ENCODE measurements at places on chromosomes 5 and 9.

DNA sequence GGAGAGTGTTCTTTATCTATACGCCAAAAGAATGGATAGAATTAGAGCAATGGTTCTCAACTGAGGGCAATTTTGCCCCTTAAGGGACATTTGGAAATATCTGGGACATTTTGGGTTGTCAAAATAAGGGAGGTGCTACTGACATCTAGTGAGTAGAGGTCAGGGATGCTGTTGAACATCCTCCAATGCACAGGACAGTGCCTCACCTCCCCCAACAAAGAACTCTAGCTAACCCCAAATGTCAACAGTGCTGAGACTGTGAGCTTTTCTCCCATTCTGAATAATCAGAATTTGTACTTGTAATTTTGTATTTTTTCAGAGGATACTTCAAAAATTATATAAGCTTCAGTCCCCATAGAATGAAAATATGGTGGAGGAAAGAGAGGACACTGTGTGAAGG, 8.6 kb upstream of the SMC5 start:
- no peak for DNase-seq

DNA sequence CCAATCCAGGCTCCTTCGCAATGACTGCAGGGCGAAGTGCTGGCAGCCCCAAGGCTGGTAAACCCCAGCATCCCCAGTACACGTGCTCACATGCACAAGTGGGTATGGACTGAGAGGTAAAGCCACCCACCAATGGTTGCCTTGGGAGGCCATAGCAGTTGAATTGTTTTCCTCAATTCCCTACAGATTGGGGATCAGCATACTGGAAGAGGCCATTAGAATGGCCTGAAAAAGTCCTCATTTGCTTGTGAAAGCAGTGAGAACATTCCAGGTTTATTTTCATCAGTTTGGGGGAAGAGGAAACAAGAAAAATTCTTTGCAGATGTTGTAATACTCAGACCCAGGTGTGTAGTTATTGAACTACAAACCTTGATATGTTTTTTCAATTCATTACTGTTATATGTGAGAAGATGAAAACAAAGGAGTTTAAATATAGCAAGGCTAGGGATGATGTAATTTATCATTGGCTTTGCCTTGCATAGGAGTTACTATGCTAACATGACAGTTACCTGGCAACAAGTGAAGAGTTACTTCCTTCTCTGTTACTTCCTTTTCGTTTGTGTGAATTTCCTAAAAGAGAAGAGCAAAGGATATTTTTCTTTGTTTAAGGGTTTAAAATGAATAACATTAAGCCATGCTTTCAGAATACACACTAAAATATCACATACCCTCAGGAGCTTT, 36.4 kb downstream of the MTMR12 start:
- DNase-seq: no peak

DNA sequence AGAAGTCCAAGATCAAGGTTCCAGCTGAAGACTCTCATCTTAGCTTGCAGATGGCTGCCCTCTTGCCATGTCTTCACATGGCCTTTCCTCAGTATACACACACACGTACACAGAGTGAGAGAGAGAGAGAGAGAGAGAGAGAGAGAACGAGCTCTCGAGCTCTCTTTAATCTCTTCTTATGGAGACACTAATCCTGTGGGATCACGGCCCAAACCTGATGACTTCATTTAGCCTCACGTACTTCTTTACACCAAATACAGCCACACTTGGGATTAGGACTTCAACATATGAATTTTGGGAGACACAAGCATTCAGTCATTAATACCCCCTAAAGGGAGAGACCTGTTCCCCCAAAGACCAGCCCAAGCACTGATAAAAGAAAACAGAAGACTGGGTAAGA, 42.8 kb downstream of the SIL1 start:
- DNase-seq: no peak

DNA sequence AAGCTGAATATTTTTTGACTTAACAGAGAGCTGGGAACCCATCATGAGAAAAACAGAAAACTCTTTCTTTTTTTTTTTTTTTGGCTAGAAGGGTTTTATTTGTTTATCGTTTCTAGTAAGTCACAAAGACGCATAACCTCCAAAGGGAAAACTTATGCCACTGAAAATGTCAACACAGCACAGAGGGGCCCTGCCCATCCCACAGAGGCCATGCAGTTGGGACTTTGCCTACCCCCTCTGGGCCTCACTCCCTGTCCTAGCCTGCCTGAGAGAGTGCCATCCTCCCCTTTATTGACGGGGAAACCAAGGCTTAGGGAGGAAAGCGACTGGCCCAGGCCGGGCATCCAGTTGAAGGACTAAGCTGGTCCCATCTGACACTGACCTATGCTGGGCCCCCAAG, 74.7 kb downstream of the VAV2 start:
- no peak for DNase-seq

- DNase-seq: no peak
These were observed 2.5 kb downstream of the C1QTNF3 start for GRCh38 chr5:34040472-34040871.

Measured in stimulated activated CD4-positive, alpha-beta T cell treated with anti-CD3 and anti-CD28 coated beads, Interleukin-12 subunit alpha, Interleukin-12 subunit beta, amount 100 ng/mL, for 48 hours (primary cell).